Immature natural killer cell (primary cell): ENCODE measurements at places on chromosomes 3 and 15.

- DNase-seq, result no peak
Measured at GRCh38 chr3:4425707-4426106, 41.4 kb downstream of the SUMF1 start.

DNA sequence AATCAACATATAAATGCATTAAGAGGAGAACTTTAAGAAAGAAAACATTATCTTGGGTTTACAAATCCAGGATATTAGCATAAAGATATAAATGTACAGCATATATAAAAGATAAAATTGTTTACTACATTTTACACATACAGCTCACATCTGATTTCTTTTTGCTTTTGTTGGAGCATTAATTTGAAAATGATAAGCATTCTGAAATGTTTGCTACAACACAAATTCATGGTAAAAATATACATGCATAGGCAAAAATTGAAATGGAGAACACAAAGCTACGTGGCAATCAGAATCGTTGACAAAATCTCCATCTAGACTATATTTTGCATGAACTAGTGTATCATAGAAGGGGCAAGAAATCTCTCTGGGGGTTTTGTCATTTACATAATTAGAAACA is 159.1 kb downstream of the TIGIT start:
- DNase-seq, result no peak

- DNase-seq, result no peak
Measured at GRCh38 chr3:44478055-44478468, 592 bp upstream of the ZNF445 start.

GRCh38 chr3:98367464-98368246 is 14.0 kb downstream of the OR5K4 start:
- no peak for DNase-seq

- DNase-seq, result no peak
Measured at GRCh38 chr3:188627652-188628051, 473.7 kb downstream of the LPP start.

DNA sequence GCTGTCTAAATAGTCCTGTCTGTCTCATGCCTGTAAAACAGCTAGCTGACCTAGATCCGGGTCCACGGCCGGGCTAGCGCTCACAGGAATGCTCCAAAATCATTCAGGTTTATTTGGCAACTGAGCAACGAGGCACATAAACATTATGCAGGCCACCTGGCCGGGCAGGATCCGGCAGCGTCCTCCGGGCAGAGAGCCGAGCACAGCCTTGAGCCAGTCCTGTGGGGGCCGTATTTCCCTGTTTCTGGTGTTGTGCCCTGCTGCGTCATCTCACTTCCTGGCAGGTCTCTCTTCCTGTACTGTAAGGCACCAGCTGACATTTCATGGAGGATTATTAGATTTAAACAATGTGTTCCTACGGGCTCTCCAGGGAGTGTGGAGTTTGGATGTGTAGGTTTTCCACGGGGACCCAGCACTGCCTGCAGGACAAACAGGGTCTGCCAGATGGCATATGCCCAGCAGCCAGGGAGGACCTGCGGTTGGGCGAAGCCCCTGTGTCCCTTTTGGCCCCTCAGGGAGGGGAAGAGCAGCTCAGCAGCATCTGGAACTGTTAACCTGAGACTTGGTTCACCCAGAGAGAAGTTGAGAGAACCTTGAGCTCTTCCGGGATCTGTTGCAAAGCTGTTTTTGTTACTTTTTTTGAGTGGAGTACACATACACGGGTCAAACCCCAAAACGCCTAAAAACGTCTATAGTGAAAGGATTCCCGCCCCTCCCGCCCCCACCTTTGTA is 16.6 kb upstream of the LRRK1 start:
- DNase-seq, result no peak

GRCh38 chr15:57865294-57865693 is 158.8 kb downstream of the POLR2M start:
- DNase-seq, result no peak

DNA sequence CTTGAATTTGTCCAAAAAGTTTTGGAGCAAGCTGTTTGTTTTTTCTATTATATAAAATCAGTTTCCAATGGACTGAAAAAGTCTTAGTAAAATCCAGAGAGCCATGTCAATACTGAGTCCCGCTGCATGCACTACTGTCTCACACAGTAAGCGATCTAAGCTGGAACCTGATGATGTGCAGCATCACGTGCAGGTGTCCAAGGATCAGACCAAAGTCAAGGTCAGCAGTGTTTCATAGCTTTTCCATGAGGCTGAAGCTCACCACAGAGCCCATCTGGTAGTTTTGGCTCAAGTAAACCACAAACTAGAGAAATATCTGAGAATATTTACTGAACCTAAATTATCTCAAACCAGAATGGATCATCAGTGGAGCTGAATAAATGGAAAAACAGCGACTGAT is 784.0 kb upstream of the SEMA6D start:
- no peak for DNase-seq

DNA sequence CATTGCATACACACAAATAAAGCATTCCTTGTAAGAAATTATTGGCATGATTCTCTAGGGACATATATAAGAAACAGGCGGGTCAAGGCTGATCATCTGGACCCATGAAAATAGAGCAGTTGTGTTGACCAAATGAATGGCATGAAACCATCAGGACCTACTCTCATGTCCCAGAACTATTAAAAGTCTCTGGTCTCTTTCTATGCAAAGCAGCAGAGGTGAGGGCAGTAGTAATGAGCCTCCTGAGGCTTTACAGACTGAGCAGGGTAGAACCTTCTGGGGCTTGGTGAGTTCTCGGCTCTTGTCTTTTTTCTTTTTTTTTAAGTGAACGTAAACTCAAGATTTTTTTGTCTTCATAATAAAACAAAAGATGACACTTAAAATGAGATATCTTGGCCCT is 9.3 kb downstream of the GLDN start:
- no peak for DNase-seq
